Stimulated activated naive CD8-positive, alpha-beta T cell treated with anti-CD3 and anti-CD28 coated beads, Interleukin-15, amount 100 ng/mL, for 72 hours (primary cell): ENCODE measurements at places on chromosomes 3 and 15.
A peak's percentile ranks its signal among the peaks of the same experiment; 100 is the strongest.

- DNase-seq, result no peak
These were observed 39.3 kb upstream of the UTS2B start for GRCh38 chr3:191369616-191370010.

DNA sequence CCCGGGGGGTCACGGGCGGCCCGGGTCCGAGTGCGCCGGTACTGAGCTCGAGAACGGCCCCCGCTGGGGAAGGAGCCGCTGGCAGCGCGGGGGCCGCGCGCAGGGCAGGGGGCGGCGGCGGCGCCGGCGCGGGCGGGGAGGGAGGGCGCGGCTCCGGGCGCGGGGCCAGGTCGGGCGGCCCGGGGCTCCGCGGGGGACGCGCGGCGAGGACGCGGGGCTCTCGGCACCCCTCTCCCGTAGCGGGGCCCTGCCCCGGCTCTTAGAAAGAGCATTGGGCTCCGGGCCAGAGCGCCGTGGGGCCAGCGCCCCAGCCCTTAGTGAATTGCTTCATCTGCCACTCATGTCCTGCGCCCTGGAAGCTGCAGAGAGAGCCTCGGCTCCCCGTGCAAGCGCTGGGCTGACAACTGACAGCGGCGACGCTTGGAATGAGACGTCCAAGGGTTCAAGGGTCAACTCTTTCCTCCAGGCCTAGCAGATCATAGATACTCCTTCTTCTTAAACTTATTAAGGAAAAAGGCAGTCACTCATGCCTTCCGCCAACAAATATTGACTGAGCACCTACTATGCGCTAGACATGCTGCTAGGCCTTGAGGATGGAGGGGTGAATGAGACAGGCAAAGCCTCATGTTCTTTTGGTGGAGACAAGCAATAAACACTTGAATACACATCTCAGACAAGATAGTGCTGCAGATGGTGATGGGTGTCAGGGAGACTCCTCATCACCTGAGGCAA lies 140.8 kb downstream of the SMAD6 start:
- no peak for DNase-seq

DNA sequence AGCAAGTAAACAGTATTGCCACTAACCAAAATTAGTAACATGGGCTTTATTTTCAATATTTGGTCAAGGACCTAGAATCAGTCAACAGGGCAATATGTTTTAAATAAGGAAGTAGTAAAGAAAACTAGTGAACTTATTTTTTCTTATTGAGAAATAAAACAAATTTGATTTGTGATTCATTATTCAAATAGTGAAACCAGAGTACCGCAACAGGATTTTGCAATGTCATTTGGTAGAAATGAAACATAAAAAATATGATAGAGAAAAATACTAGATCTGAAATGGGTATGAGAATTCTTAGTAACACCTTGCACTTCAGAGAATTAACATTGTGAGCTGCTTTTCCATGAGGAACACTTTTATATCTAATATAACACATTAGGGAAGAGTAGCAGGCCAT lies 291.8 kb upstream of the GBE1 start:
- DNase-seq, result no peak

DNA sequence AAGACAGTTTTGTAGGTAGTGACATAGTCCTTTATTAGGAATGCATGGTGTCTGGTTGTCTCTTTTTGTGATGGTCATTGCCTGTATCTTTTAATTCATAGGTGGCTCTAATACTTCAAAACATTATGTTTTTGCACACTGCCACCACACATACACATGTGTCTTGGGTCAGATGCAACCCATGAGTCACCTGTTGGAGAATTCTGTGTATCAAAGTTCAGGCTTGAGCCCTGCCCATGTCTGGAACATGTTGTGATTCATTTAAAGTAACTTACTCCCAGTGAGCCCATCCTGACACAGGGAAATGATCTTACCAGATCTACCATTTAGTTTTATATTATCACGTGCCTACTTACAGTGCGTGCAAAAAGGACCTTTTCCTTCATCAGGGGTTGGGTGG lies 142.7 kb downstream of the GHSR start:
- DNase-seq, result no peak

DNA sequence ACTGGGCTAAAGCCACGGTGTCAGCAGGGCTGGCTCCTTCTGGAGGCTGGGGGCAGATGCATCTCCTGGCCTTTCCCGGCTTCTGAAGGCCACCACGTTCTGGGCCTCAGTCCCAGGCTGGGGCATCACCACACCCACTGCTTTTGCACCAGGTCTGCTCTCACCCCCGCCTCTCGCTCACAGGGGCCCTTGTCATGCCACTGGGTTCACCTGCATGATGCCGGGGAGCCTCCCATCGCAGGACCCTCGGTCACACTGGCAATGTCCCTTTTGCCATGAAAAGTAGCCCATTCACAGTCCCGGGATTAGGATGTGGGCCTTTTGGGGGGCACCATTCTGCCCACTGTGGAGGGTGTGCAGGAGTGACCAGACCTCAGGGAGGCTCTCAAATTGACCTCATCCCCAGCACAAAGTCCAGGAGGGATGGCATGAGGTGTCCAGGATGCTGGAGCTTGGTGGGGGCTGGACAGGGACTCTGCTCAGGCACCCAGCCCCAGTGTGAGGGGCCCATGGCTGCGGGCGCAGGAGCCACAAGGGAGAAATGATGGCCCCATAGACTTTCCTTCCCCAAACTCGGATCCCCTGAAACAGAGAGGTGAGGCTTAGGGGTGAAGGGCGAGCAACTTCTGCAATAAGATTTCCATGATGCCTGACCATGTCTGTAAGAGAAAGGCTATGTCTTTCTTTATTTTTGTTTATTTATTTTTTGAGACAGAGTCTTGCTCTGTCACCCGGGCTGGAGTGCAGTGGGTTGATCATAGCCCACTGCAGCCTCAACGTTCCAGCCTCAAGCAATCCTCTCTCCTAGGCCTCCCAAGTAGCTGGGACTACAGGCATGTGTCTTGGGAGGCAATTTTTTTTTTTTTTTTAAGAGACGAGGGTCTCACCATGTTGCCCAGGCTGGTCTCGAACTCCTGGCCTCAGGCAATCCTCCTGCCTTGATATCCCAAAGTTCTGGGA lies 189.1 kb downstream of the GOLGA6L6 start:
- DNase-seq, result no peak

- no peak for DNase-seq
These were observed 398.4 kb upstream of the KCNMB2 start for GRCh38 chr3:178137831-178138230.

GRCh38 chr3:102398176-102398575 lies 36.6 kb upstream of the ZPLD1 start:
- no peak for DNase-seq

DNA sequence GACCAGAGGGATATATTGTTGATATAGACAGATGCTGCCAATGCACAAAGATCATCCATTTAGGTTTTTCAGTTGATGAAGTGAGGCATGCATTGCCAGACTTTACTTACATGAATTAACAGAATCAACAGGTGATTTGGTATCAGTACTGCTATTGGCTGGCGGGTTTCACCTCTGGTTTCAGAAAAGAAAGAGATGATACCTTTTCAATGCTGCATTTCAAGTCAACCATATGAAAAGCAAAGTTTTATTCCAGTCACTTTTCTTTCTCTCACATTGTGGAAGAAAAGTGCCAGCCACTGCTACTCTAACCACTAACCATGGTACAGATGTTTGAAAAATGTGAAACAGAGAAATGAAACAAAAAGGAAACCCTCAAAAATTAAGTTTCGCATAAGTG lies 289.1 kb downstream of the TIGIT start:
- peak; percentile 42 for DNase-seq

GRCh38 chr15:55279100-55279745 lies 10.4 kb downstream of the RAB27A start:
- no peak for DNase-seq

- DNase-seq, result no peak
These were observed 234.5 kb upstream of the GOLGA6L4 start for GRCh38 chr15:84001037-84001436.

DNA sequence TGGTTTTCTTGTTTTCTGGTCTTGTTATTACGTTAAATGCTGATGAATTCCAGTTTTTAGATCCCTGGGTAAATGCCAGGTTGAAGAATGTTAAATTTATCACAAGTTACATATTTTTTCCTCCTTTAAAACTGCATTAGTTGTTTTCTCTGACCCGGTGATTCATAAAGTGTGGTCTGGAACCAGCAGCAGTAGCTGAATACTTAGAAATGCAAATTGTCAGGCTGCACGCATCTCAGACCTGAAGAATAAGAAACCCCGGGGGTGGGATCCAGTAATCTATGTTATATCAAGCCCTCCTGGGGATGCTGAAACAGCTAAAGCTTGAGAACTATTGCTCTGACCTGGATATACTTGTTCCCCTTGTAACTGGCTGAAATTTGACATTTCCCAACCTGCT lies 69.1 kb downstream of the PEX5L start:
- no peak for DNase-seq

- DNase-seq, result no peak
These were observed 18.4 kb downstream of the SENP5 start for GRCh38 chr3:196886144-196886543.

DNA sequence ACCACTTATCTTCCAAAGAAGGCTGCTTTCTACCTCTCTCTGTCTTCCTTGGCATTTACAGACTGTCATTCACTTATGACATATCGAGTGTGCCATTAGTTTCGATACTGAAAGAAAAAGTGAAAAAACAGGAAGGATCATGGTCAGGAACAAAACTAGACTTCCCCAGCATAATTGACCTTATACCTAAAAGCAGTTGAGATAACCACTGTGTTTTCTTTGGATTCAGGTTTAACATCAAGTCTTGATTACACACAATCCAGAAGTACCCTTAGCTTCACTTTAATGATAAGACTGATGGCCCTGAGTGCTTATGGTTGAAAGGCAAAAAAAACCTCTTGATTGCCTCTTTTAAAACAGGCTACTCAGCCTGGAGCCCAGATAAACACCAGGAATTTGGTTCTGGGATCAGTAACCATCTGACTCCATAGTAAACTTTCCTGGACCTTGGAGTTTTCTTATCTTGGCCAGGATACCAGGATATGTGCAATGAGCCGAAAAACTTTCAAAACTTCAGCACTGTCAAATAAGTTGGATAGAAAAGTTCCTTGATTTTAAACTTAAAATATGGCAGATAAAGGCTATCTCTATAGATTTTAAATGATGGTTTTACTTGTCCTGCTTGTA lies 5.0 kb upstream of the UACA start:
- no peak for DNase-seq
